Uterus (tissue), 4 donors: ENCODE measurements at places on chromosomes 6 and 20.

GRCh38 chr6:28880894-28881780 lies 42.6 kb downstream of the TRIM27 start:
- peak; percentile 78 for DNase-seq

DNA sequence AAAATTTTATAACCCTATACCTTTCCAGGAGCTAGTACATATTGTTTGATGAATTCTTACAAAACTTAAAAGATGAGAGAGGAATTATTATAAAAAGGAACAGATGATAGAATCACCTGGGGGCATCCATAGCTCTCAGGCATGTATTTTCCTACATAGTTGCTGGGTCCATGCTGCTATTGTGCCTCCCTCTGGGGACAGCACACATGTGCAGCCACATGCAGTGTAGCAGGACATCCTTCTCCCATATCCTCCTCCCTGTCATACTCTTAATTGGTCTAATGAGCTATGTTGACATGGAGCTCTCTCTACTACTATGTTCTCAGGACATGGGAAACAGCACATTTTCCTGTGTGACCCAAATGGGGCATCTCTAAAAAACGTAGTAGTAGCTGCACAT lies 898.2 kb upstream of the MAP3K7 start:
- DNase-seq = no peak

DNA sequence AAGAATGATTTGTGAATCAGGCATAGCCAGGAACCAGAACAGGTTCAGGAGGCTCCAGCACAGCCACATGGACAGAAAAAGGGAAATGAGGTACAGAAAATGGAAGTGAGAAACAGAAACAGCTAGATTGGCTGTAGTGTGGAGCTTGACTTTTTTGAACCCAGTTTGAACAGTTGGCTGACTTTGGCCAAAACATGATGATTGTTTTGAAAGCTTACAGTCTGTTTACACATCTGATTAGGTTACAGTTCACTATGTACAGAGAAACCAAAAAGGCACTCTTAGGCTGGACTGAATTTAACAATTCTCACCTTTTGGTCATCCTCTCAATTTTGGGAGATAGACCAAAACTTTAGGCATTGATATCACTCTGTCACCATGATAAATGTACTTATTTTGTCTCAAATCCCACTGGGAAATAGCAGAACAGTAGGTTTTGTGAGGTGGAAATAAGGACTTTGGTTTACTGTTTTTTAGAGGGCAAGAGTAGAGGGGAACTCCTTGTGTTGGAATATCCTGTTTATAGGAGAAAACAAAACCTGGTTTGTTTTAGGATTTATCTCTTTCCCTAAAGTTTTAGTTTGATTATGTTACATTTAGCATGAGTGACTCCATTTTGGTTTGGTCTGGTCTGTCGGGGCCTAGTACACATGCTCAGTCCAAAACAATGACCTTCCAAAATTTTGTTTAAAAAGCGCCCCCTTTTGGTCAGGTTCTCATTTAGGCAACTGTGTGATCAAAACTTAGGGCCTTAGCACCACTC lies 123.1 kb downstream of the OLIG3 start:
- DNase-seq = no peak

DNA sequence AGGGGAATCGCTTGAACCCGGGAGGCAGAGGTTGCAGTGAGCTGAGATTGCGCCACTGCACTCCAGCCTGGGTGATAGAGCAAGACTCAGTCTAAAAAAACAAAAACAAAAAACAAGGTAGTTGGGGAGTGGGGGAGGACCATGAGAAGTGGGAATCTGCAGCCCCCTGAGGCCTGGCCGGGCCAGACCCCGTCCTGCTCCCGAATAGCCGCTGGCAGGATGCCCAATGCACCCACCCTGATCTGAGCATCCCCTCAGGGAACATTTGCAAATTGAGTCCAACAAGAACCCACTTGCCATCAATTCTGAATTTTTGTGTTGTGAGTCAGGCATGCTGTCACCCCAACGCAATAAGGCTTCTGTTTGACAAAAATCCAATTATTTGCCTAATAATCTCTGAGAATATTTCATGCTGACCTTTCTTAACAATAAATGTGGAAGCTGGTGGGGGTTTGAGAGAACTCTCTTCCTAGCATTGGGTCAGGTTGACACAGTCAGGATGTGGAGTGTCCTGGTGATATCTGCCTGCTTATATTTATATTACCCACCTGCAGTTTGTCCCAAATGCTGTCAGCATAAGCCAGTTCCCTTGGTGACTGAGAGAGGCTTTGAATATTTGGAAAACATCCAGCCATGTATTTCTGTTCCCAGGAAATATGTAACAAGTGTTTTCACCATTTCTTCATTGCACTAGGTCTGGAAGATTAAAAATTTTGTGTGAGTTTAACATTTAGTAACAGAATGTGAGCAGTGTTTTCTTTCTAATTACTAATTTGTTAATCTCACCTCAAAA lies 28.4 kb upstream of the FRMD1 start:
- no peak for DNase-seq

DNA sequence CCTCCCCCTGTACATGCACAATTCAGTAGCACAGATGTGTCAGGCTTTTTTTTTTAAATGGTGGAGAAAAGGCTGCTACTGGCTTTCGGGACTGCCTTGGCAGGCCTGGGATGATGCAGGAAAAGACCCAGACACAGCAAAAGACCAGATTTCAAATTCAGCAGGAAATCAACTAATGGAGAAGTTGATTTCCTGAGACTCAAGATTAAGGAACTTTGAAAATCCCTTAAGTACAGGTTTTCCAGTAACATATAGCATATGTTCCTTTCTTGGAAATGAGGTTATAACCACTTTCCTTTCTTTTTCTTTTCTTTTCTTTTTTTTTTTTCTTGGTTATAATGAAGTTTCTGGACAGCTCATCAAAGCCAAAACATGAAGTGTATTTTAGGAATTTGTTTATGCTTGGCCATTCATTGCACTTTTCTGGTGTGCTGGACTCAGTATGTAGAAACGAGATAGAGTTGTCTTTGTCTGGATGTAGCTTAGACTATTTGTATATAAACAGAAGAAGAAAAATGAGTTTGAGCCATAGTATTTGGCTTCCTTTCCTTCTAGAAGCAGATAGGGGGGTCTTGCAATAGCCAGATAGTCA lies 119.4 kb downstream of the SASH1 start:
- no peak for DNase-seq

- no peak for DNase-seq
Observed at GRCh38 chr6:97282238-97282725, 734 bp downstream of the MMS22L start.

DNA sequence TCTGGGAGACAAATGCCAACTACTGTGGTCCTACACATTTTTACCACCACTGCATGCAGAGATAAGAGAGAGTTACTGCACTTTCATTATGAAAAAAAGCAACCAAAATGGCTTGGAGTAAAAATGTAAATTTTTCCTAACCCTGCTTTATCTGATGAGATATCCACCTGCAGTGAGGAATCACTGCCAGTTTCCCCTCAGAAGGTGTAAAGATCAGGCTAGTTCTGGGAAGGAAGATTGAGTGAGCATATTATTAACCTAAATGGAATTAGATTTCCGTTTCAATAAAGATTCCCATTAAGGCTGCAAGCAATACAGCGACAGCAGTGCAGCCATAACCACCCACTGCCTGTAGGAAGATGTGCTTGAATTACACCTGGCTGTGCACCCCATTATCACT lies 84.9 kb downstream of the QRSL1 start:
- no peak for DNase-seq

- no peak for DNase-seq
Observed at GRCh38 chr6:107330168-107330567, 129.2 kb downstream of the PDSS2 start.

DNA sequence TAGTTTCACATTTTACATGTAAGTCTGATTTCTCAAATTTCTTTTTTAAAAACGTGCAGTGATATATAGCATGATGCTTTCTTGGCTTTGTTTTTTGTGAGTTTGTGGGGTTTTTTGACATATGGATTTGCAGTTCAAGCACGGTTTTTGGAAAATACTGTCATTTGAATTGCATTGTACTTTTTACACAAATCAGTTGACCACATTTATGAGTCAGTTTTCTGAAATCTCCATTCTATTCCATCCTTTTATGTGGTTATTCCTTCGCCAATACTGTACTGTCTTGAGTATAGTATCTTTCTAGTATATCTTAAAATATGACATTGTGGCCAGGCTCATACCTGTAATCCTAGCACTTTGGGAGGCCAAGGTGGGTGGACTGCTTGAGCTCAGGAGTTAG lies 890.0 kb upstream of the CITED2 start:
- DNase-seq = no peak

GRCh38 chr6:62480544-62480943 lies 194.5 kb upstream of the KHDRBS2 start:
- no peak for DNase-seq

GRCh38 chr20:16819483-16819882 lies 71.3 kb downstream of the OTOR start:
- no peak for DNase-seq

DNA sequence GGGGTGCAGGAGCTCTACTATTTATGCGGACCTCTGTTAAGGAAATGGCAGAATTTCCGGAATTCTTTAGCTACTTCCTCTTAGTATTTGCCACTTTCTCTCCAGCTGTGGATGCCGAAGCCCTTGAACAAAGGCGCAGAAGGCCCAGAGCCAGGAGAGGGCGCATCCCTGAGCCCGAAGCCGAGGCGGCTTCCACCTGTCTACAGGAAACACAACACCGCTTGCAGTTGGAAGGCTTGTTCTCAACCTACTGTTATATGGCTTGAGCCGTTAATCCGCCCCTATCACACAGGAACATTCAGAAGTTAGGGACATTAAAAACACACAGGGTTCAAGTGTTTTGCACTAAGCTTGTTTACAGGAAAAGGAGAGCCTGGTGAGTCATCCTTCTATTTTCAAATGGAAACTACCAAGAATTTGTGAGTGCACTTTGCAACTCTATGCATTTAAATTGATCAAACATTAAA lies 417.1 kb downstream of the BCKDHB start:
- peak; percentile 14 for DNase-seq

DNA sequence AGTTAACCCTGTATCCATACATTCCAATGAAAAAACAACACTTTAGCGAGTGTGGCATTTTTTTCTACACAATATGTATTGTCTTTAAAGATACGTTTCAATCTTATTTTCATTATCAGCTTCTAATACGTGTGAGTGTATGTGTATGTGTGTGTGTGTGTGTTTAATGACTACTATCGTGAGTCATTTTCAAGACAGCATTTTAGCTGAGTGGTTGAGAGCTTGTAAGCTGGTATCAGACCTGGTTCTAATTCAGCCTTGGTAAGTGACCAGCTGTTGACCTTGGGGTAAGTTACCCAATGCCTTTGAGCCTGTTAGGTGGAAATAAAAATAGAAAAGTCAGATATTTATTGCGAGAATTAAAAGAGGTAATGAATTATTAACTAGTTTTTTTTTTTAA lies 320.0 kb upstream of the NT5E start:
- DNase-seq = no peak

- no peak for DNase-seq
Observed at GRCh38 chr6:157143890-157144798, 179.2 kb downstream of the TMEM242 start.

DNA sequence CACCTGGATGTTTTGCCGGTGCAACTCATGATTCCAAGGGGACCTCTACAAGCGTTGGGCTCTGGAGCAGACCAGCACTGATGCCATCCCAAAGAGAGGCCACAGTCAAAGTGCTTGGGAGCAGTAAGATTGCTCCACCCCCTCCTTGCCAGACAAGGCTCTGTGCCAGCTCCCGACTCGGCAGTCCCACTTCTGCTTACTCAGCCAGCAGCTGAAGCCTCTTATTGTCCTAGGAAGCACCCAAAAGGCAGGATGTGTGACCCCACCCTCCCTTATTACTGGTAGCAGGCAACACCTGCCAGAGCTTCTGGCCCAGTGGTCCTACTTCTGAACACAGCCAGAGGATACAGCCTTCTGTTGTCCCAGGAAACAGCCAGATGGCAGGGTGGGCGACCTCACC lies 614.2 kb downstream of the TENT5A start:
- DNase-seq = no peak

DNA sequence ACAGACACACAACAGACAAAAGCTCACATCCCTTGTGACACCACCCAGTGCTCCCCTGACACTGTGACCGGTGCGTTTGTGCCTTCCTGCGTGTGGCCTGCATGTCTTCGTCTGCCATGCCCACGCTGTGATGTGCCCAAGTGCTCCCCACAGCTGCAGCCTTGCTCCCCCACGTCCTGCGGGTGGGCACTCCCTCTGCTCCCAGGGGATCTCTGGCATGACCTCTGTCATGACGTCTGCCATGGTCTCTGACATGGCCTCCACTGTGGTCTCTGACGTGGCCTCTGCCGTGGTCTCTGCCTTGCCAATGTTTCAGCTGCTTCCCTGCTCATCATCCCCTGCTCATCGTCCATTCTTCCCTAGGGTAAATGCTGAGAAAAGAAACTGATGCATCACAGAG lies 200.9 kb downstream of the DLL1 start:
- peak; percentile 4 for DNase-seq

DNA sequence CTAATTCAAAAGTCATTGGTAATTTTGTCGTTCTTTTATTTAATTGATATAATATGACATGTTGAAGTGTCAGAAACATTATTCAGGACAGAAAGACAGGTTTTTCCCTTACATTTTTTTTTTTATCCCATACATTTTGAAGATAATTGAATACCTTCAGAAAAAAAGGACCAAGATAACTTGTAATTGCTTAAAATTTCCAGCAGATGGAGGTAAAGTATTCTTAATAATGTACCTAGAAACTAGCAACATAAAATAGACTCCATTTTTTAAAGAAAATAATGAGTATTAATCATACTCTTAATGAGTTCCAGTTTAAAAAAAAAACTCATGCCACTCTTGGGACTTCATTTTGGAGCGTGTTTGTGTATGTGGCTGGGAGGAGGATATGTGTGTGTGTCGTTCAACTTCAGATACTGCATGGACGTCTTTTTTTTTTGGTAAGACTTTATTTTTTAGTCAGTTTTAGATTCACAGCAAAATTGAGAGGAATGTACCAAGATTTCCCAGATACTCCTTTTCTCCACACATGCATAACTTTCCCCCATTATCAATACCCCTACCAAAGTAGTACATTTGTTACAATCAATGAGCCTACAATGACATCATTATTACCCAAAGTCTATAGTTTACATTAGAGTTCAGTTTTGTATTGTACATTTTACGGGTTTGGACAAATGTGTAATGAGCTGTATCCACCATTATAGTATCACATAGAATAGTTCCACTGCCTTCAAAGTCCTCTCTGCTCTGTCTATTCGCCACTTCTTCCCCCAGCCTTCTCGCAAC lies 79.4 kb downstream of the ROS1 start:
- no peak for DNase-seq

- no peak for DNase-seq
Observed at GRCh38 chr20:4444404-4444803, 277.3 kb upstream of the PRND start.

GRCh38 chr20:34956751-34957472 lies 1.2 kb downstream of the MYH7B start:
- DNase-seq = no peak

DNA sequence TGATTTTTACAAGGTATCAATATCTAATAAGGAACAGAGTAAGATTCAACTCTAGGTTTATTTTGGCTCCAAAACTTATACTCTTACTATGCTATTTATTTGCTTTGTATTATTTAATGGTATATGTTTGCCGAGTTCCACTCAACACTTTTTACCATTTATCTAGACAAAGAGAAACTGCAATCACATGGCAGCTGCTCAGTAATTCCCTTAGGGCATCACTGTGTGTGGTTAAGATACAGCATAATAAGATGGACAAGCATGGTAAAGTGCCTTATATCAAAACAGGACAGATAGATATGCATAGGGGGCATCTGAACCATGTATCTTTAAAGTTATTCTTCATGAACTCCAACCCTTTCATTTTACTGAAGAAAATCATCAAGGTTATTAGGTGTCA lies 483.0 kb upstream of the ID4 start:
- DNase-seq = no peak
